ENCODE measurements at places on chromosomes 12 and 14. TPM values are rescaled to one million over a fixed set of nuclear protein-coding genes. Genes with fewer than 3 reads are reported as not detected.

DNA sequence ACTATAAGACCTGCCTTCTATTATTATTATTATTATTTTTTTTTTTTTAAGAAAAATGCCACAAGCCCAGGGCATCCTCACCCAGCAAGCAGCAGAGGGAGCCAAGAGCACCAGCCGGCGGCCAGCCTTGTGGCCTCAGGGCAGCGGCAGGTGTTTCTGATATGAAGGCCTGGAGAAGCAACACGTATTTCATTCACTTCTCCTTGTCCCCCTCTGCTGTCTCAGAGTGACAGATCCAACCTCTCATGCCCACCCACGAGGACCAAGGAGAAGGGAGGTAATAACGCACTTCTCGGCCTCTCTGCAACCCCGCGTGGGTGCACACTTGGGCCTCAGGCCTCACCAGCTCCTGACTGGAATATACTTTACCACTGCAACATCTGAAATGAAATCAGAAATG, 25.4 kb downstream of the CDC42BPB start:
- no peak for DNase-seq

GRCh38 chr12:27709932-27710591, 570 bp upstream of the MRPS35 start:
- peak; percentile 51 for DNase-seq

DNA sequence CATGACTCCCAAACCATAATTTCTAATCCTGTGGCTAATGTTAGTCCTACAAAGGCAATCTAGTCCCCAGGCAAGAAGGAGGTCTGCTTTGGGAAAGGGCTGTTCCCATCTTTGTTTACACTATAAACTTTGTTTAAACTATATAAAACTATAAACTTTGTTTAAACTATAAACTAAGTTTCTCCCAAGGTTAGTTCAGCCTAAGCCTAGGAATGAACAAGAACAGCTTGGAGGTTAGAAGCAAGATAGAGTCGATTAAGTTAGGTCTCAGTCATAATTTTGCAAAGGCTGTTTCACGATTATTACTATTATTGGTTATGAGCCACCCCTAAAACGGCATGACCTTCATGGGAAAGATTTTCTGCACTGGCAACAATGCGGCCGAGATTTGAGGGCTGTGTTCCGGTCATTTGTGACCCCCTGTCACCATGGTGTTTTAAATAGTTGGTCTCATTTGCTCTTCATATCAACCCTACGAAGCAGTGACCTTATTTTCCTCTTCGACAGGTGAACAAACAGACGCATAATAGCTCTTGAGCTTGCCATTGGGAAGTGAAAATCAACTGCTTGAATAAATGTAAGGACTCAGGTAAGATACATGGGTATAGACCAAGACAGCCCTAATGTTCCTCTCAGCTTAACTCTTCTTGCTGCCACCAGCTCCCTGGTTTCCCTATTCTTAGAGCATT, 322.6 kb upstream of the TMEM132C start:
- no peak for DNase-seq

Gene OAS2
- polyA plus RNA-seq: 7.7 TPM

GRCh38 chr14:65349100-65349499, 63.4 kb upstream of the FUT8 start:
- no peak for DNase-seq

DNA sequence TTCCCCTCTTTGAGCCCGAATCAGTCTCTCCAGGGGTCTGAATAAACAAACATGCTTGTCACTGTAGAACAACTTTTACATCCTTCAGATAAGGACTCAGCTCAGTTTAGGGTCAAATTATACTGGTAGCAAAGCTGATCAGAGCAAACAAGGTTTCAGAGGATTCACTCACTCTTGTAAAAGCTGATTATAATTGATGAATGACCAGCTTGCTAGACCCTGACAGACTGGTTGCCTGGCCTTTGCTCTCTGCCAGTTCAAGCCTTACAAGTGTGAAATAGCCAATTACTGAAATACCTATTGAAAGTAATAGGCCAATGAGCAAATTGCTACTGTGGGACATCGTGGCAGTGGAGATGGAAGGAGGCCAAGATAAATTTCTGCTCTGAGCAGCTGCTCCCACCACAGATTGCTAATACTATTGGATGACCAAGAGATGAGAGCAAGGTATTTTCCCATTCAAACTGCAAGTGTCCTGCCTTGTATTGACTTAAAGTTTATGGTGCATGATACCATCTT, 177.6 kb downstream of the PDZRN4 start:
- no peak for DNase-seq

DNA sequence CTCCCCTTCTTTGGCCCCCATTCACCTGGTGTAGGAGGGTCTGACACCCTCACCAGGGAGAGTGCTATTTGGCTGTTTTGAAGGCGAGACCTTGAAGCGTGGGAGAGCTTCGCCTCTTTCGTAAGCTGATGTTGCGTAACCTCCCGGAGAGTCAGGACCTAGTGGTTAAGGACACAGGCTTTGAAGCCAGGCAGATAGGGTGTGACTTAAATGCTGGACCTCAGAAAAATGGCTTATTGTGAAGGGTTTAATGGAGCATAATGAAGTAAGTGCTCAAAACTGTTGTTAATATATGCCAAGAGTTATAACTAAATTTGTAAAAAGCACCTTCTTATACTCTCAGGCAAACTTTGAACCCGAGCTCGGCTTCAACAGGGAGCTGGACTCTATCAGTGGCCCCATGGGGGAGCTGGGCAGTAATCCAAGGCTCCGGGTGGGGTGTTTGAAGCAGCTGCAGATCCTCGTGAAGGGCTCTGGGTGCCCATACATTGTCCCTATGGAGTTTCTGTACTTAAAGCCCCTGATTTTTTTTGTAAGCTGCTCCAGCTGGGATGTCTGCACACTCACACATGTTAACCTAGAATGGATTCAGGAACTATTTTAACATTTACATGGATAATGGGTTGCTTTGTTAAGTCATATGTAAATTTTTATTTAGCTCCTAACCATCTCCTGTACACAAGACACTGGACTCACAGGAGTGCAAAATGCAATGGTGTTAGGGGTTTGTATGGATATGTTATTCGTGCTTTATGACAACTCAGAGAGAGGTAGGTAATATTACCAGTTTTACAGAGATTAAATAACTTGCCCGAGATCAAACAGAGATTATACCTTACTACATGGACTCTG, 26.0 kb downstream of the PPFIBP1 start:
- no peak for DNase-seq

Gene TAS2R7
- not detected for polyA plus RNA-seq

- DNase-seq: no peak
These were observed 2.4 kb downstream of the CCDC177 start for GRCh38 chr14:69572030-69572840.

- DNase-seq: no peak
These were observed 128.0 kb upstream of the PLXNC1 start for GRCh38 chr12:94020335-94020734.

DNA sequence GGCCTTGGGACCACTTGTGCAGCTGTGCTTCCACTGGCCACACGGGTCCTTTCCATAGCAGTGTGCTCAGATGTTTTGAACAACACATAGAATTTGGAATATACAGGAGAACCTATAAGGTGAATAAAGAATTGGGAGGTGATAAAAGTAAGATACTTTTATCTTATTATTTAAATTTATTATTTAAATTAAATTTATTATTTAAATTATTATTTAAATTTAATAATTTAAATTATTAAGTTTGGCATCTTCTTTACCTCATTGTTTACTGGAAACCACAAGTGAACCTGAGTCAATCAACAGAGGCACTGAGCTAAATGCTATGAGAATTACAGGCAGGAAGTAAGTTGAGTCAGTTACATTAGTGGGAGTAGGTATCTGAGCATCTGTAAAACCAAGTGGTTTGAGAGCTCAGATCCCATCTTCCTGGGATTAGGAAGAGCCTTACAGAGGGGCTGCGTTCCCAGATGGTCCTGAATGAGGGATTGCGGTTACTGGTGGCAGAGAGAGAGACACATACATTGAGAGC, 103.1 kb downstream of the ESR2 start:
- DNase-seq: no peak

DNA sequence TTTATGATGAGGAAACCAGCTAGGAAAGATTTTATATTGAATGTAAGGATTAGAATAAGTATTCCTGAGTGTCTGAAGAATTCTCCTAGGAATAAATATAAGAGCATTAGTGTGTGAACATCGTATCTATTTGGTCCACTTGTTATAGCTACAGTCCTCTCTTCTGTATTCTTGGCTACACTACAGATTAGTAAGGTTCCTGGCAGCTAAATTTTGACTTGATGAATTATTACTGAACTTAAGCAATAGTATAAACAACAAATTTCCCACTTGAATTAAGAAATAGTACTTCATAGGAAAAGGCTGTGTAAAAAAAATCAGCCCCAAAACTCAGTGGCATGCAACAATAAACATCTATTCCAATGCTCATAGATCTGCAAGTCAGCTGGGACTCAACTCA, 138.4 kb upstream of the G2E3 start:
- DNase-seq: no peak

DNA sequence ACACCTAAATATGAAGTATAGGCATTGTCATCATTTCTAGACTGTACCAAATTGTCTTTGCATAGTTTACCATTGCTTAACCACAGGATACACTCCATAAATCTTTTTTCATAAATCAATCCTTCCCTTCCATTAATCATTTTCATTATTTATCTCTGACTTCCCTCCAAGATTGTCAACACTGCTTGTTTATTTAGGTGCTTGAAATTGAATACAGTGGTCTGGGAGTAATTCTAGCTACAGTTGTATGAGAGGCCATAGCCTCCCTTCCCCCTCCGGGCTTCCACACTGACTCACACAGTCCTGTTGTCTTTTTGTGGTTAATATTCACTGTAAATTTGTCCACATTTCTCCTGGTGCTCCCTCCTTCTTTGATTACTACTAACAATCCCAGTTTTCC, 114.2 kb upstream of the ARID2 start:
- peak; percentile 61 for DNase-seq

DNA sequence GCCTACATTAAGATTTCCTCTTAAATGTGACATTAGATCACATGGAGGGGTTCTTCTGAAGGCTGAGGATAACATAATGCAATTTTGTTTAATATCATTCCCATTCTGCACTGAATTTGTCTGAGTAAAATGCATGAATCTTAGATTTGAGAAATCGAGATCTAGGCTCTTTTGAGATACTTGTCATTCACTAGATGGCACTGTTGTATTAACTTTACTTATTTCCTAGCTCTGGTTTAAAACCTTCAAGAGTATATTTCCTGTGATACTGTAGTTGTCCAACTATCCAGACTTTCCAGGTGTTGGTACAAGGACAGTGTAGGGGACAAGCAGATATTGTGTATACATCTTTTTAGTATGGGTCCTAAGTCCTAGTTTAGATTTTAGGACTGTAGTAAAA, 91.7 kb upstream of the SEL1L start:
- no peak for DNase-seq

Gene TMEM132D
- 1.1 TPM for polyA plus RNA-seq

DNA sequence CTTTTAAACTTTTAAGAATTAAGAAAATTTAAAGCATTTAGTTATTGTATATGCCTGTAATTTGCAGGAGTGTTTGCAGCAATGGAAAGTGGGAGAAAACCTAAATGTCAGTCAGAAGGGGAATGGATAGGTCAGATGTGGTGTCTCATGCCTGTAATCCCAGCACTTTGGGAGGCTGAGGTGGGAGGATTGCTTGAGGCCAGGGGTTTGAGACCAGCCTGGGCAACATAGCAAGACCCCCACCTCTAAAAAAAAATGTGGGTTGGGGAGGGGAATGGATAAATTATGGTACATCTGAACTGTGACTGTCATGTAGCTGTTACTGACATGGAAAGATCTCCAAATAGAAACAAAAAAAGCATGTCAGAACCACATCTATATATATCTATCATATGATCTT, 2.1 kb downstream of the MRPL42 start:
- DNase-seq: no peak

Gene KRT78
- not detected for polyA plus RNA-seq

GRCh38 chr12:101925361-101925760, 48.0 kb downstream of the DRAM1 start:
- no peak for DNase-seq

- no peak for DNase-seq
These were observed 646.9 kb downstream of the DIO2 start for GRCh38 chr14:79564371-79564770.

- peak; percentile 33 for DNase-seq
These were observed at the start of gene SDSL for GRCh38 chr12:113422030-113422885. SDSL (plus strand) TSS chr12:113422380; CDS start chr12:113427983, 5,603 bp downstream.
